ENCODE measurements at places on chromosomes 5 and 9.

GRCh38 chr9:2740616-2741015 is 23.3 kb downstream of the KCNV2 start:
- no peak for DNase-seq

DNA sequence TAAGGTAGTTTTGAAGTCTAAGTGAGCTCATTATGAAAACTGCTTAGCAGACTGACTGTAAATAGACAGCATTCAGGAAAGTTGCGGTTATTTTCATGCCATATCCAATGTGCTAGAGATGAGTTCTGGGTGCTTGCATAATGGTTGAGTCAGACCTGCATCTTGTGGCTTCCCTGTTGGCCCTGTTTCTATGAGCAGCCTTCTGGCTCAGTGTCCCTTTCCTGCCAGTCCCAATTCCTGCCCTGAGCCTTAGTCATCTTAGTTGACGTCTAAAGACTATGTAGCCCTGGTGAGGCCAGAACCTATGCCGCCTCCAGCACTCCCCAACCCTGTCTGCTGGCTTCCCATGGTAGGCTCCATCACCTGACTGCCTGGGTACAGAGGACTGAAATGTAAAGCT is 76.3 kb upstream of the TNFSF8 start:
- no peak for DNase-seq

DNA sequence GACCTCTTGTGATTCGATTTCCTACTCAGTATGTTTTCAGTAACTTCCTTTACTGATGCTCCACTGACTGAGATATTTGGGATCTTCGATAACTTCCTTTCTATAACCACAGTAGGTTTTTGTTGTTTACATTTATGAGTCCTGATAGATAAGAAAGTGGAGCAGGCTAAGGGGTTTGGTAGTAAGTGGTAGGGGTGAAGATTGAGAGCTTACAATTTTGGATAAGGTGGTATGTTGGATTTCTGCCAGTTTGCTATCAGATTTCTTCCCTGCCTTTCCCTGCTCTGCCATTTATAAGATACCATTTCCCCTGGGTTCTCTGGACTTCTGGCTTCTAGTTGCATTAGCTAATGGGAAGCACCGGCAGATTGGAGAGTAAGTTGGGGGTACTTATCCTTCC is 7.9 kb upstream of the NDUFS4 start:
- no peak for DNase-seq

- no peak for DNase-seq
Observed at GRCh38 chr9:115712981-115713380, 440.6 kb upstream of the PAPPA start.

GRCh38 chr5:106587-106986 is 14.6 kb downstream of the PLEKHG4B start:
- no peak for DNase-seq

GRCh38 chr9:91839926-91840465 is 110.0 kb downstream of the ROR2 start:
- DNase-seq: no peak

GRCh38 chr5:134581241-134581981 is 51.2 kb downstream of the SAR1B start:
- DNase-seq: no peak

DNA sequence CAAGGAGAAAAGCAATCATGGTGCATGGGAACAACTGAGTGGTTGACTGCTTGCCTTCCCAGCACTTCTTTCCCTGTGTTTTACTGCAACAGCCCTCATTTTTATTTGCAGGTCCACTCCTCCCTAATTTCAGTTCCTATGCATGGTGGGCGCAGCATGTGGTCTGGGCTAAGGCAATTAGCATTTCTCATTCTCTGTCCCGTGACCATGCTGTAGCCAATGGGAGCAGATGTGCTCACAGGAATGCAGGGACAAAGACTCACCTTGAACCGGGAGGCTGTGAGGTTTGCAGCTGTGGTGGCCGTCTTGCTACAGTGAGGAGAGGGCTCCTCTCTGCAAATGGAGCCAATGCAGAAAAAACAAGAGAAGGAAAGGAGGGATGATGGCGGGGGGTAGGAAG is 315.5 kb downstream of the SLIT3 start:
- DNase-seq: no peak

DNA sequence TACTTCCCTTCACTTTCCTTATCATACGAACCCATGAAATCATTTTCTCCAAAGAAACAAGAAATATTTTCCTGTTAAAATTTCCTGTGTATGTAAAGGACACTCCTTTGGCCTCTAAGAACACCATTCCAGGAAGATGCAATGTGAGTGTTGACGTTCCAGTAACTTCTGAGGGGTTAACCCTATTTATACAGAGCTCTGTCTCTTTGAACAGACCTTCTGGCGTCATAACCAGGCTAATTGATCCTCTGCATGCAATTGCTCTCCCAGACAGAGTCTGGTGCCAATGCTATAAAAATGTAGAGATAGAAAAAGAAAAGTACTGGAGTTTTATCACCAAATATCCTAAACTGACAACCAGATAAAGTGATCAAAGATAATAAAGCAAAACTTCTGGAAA is 218.5 kb downstream of the TLE1 start:
- no peak for DNase-seq

GRCh38 chr5:108858959-108859358 is 111.3 kb downstream of the FER start:
- DNase-seq: peak; percentile 40

DNA sequence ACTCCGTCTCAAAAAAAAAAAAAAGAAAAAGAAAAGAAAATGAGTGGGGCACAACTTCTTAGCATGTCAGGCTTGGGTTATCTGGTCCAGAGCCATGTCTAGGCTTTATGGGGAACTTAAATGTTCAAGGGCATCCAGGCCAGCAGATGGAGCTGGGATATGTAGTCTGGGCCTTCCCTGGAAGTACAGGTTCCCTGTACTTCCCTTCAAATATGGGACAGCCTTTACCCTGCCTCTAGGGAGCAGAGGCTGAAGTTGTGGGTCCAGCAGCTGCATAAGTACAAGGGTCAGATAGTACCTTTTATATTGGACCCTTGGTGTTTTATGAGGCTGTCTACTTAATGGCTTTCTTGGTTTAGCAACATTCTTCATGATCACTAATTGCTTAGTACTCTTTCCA is 42.1 kb downstream of the FAF2 start:
- DNase-seq: no peak

GRCh38 chr9:121688146-121688680 is 36.8 kb downstream of the DAB2IP start:
- no peak for DNase-seq

DNA sequence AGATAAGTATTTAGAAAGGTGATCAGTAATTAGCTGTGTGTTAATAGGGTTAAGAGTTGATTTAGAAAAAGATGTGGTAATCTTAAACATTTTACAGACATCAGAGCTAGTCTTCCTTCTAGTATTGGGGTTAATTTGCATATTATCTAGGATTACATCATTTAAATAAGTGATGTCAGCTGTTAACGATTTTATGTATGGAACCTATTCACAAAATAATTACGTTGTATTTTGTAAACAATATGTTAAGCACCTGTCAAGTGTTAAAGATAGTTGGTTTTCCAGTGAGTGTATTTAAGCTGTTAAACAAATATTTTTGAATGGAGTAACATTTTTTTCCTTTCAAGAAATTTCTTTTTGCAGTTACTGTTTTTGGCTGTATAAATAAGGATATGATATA is 2.2 kb downstream of the DCP2 start:
- no peak for DNase-seq

DNA sequence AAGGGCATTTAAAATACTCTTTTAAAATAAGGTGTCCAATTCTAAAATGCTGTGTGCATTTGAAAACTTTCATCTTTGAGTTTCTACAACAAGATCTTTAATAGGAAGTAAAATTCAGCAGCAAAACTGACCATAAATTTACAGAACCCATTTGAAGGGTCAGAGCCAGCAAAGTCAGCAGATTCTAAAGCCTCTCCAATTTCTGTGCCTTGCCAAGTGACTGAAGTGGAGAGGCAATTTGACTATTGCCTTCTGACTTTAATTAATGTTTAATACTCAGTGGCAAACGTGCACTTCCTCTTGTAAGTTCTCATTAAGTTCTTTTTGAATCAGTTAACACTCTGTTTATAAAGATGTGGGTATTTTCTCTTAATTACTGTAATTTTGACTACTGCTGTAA is 155.2 kb downstream of the BAAT start:
- DNase-seq: no peak

DNA sequence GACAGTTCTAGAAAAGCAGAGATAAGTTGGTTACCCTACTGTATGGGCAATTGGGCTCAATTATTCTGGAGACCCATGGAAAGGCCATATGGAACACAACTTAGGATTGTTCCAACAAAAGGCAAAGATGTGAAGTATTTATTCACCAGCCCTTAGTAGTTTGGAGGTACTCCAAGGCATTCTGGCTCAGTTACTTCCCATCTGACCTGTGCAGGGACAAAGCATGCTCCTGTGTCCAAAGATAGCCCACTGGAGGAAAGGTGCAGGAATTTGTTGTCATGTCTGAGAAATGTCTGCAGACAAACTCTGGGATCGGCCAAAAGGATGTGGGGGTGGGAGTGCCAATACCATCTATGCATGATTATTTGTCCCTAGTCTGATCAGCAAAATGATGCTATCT is 279.5 kb upstream of the PTGER4 start:
- no peak for DNase-seq

DNA sequence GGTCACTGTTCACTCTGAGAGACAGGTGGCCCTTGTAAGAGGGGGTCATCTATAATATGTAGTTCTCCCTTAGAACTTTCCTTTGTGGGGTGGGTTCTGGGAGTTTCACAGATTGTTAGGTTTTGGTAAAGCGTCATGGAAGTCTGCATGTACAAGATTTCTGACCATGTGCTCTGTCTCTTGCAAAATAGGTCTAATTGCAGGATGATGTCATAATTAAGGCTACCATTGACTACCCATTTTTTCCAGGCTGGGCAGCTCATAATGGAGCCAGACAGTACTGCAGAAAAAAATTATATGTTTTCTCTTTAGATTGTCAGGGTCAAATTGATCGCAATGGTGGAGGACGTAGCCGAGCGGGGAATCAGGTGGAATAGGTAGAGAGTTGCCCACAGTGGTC is 3.7 kb upstream of the GM2A start:
- no peak for DNase-seq

DNA sequence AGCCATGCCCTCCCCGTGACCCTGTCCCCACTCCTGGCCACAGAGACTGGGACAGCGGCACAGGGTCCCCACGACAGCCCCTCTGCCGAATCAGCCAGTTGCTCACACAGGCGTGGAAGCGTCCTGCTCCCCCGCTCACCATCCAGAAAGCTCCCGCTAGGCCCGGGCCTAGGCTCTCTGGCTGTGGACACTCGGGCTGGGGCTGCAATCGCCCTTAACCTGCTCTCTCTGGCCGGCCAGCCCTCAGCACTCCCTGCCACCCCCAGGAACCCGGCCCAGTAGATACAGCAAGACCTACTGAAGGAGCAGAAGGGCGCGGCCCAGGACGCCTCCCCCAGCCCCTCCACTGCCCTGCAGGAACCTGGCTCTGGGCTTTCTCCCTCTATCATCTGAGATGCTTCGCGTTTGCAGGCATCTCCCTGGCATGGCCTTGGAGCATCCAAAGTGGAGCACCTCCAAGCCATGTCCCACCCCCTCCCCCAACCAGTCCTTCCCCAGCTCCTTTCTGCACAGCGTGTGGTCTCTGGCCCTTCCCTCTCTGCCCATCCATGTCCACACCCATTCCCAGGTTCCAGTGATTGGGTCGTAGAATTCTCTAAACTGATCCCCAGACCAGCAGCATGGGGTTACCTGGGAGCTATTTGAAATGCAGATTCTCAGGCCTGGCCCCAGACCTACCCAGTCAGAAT is 113.7 kb upstream of the LMX1B start:
- no peak for DNase-seq

GRCh38 chr5:135966165-135966564 is 11.4 kb upstream of the LECT2 start:
- DNase-seq: peak; percentile 10

- DNase-seq: no peak
Observed at GRCh38 chr9:121608168-121608853, 43.1 kb upstream of the DAB2IP start.

DNA sequence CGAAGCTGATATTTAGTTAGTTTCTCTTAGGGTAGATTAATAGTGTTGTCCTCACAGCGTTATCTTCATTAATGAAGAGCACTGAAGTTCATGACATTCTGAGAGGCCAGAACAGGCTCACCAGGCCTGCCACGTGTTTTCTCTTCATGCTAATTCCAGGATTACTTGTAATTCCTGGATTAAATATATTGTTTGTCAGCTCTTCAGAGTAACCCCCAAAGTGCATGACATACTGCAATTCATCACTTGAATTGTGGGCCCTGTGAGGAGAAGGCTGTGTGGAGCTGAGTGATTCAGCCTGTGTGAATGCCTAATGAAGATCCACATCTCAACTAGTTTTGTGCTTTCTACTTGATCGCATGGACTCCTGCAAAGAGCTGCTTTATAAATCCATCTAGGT is 401.0 kb upstream of the ADAMTSL1 start:
- no peak for DNase-seq

DNA sequence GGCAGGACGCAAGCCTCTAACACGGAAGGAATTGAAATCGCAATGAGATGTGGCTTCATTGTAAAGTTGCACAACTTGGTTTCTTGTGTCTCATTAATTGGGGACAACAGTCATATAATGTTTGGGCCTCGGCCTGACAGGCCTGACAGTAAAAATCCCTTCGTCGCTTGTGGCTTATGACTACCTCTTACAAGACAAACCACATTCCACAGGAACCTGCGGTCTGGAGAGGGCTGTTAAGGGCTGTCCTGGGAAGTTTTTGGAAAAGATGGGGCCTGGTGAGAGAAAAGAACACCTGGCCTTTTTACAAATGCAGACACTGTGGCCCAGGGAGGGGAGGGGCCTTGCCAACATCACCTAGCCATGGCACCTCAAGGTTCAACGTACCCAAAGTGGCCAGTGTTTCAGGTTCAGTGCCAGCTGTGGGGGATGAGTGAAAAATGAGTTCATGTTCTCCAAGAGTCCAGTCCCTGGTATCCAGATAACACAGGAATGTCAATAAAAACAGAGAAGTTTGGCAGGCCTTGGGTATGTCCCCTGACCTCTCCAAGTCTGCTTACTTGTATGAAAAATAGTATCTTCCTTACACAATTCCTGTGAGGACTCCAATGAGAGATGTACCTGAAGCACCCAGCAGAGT is 22.2 kb downstream of the SHB start:
- no peak for DNase-seq

DNA sequence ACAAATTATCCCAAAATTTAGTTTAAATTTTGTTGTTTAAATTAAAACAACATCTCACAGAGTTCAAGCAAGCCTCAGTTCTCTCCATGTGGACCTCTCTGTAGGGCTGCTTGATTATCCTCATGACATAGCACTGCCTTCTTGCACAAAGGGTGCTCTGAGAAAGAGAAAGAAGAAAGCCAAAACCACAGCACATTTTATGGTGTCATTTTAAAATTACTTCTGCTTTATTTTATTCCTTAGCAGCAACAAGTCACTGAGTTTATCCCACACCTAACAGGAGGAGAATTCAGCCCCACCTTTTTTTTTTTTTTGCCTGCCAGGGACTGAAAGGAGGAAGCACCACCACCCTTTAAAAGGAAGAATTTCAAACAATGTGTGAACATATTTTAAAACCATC is 12.8 kb upstream of the KCNV2 start:
- DNase-seq: no peak
